ENCODE measurements at places on chromosomes 5 and 9. TPM values are rescaled to one million over a fixed set of nuclear protein-coding genes. Genes with fewer than 3 reads are reported as not detected.

The KCNV2 gene
- not detected for total RNA-seq

The LRRC19 gene
- total RNA-seq, result not detected

The SLIT3 gene
- total RNA-seq, result under 0.01 TPM

The TAF1L gene
- not detected for total RNA-seq

The SLC4A9 gene
- total RNA-seq, result not detected

The PCDHGC5 gene
- 0.20 TPM for total RNA-seq

The AGXT2 gene
- not detected for total RNA-seq

The CATSPER3 gene
- total RNA-seq, result not detected

The PCDHGA2 gene
- total RNA-seq, result 0.79 TPM

The BAAT gene
- not detected for total RNA-seq

The ADAMTS12 gene
- 0.10 TPM for total RNA-seq

The HRH2 gene
- not detected for total RNA-seq

The GLRA1 gene
- total RNA-seq, result not detected

The PRUNE2 gene
- total RNA-seq, result 15.5 TPM

The SLC30A5 gene
- total RNA-seq, result 53.8 TPM

The DRD1 gene
- total RNA-seq, result not detected

The HAVCR1 gene
- total RNA-seq, result not detected

The TAS2R1 gene
- total RNA-seq, result not detected

Measured in mammary microvascular endothelial cell (primary cell).